ENCODE measurements at places on chromosomes 7 and 10.

- DNase-seq = no peak
These were observed 124.7 kb downstream of the RGS10 start for GRCh38 chr10:119417852-119418251.

- no peak for DNase-seq
These were observed 4.2 kb upstream of the TCAF1 start for GRCh38 chr7:143906151-143906550.

DNA sequence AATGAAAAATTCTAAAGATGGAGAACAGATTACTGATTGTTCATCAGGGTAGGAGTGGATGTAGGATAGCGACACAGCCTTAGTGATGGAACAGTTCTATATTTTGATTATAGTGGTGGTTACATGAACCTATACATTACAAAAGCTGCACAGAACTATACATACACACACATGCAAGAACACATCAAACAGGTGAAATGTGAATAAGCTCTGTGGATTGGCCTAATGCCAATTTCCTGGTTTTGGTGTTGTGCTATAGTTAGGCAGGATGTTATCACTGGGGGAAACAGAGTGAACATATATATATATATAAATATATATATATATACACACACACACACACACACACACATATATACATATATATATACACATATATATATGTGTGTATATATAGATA, 76.4 kb upstream of the PIK3CG start:
- DNase-seq = no peak

DNA sequence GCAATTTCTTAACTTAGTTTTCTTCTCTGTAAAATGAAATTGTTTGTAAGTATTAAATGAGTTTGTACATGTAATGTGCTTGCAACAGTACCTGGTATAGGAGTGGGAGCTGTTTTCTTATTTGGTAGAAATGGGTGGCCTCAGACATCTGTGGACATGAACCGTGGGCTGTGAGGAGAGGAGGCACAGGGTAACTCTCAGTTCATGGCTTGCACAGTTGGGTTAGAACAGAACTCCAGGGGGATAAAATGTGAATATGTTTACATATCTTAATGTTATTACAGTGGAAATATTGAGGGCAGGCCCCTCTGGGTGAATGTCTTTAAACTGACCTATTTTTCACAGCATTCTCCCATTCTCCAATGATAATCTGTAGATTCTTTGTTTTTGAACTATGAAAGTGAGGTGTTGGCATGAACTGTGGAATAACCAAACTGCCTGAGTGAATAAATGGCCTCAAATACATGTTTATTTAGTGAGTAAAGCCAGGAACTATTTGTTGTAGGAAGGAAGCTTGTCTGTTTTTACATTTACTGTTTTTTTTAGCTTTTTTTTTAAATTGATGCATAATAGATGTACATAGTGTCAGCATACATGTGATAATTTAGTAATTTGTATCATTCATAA, 2.6 kb downstream of the ABCA13 start:
- no peak for DNase-seq

DNA sequence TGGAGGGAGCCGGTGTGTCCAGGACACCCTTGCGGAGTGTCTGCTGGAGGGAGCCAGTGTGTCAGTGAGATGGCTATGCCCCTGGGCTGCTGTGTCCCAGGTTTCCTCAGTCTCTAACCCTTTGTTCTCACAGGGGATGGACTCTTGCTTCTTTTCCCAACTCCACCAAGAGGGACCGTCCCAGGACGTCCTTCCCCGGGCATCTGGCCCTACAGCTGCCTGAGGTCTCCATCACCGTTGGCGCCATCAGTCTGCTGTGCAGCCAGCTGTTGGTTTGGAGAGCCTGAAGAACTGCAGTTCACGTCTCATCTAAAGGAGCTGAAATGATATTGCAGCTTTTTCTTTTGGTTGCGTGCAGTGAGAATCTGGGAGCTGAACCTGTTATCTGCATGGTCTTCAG, 136.2 kb downstream of the VIPR2 start:
- no peak for DNase-seq

- no peak for DNase-seq
These were observed 9.6 kb downstream of the PDZD8 start for GRCh38 chr10:117365612-117366011.

DNA sequence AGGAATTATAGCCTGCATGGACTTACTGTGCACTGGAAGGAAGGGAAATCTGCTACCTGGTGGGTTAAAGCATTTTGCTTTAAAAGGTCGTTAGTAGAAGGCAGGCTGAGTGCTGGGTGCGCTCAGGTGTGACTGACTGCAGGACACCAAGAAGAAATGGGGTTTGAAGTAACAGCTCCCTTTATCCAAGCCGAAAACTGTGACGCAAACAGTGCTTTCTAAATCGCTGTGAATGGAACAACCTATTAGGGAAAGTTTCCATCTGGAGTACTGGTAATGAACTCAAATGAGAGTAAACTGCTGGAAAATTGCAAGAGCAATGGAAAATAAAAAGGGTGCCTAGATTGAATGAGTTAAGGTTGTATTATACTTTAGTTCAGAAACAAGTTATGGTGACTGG, 95.3 kb downstream of the CNNM2 start:
- DNase-seq = no peak

DNA sequence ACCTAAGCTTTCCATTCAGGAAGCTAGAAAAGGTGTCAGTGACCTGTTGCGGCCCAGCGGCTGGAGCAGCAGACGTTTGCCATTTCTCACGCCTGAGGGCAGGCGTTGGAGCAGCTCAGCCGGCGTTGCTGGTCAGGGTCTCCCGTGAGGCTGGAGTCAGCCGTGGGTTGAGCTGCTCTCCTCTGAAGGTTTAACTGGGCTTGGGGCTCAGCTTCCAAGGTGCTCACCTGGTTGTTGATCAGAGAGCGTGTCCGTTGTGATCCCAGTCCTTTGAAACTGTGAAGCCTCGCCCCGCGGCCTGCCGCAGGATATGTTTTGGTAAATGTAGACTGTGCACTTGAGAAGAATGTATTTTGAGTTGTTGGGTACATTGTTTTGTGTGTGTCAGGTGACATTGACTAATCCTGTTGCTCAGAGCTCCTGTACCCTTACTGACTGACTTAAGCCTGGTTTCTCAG, 20.6 kb upstream of the PWWP2B start:
- DNase-seq = no peak

DNA sequence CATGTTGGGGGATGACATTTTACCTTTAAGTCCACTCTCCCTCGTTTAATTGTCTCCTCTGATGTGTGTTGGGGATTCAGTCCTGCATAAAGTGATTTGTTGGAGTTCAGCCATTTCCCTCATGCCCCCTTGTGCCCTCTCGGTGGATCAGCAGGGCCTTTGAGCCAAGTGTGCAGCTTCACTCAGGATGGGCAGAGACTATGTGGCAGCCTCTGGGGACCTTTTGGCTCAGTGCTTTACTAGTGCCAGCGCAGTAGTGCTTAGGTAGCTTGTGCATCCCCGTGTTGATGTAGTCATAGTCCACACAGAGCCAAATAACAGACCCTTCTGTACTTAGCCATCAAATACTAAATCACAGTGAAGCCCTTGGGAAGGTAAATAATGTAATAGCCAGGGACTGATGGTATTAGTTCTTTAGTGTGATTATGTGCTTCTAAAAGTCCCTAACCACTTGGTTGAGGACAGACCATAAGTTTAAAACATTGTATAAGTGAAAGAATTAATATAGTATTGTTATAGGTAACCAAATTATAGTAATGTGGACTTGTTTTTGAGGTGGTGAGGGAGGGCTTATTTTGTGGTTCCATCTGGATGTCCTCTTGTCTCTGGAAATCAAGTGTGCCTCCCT, 11.4 kb downstream of the BUB3 start:
- DNase-seq = no peak

- no peak for DNase-seq
These were observed 24.1 kb downstream of the GRIFIN start for GRCh38 chr7:2452074-2452507.

All from T-helper 2 cell (primary cell).